Activated CD4-positive, alpha-beta memory T cell treated with anti-CD3 and anti-CD28 coated beads, Interleukin-2, amount 10 ng/mL, durations not matched to agents 7 days and 5 days (primary cell): ENCODE measurements at places on chromosomes 16 and 17. TPM values are rescaled to one million over a fixed set of nuclear protein-coding genes. Genes with fewer than 3 reads are reported as not detected.

DNA sequence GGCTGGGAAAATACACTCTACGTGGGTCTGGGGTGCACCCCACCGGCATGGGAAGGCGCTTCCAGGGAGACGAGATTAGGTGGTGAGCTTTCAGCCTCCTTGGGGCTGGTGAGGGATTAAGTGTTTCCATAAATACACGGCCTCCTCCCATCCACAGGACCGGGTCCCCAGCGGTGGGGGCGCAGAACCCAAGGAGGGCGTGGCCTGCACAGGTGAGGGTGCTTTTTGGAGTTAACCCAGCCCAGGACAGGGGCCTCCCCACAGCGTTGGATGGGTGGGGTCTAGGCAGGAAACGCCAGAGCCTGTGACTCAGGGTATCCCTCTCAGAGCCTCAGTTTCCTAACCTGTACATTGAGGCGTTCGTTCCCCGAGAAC is 1.1 kb downstream of the C16orf74 start:
- peaks cover 11% of the 10 kb centered on the region for H3K4me1 ChIP-seq
- H3K27ac ChIP-seq, result no peak overlapping the region
- peaks cover 34% of the 10 kb centered on the region for H3K27me3 ChIP-seq
- H3K4me3 ChIP-seq, result no peak overlapping the region
- no peaks in the 10 kb centered on the region for H3K36me3 ChIP-seq

KPNA2 gene
- total RNA-seq, result 227 TPM

DNA sequence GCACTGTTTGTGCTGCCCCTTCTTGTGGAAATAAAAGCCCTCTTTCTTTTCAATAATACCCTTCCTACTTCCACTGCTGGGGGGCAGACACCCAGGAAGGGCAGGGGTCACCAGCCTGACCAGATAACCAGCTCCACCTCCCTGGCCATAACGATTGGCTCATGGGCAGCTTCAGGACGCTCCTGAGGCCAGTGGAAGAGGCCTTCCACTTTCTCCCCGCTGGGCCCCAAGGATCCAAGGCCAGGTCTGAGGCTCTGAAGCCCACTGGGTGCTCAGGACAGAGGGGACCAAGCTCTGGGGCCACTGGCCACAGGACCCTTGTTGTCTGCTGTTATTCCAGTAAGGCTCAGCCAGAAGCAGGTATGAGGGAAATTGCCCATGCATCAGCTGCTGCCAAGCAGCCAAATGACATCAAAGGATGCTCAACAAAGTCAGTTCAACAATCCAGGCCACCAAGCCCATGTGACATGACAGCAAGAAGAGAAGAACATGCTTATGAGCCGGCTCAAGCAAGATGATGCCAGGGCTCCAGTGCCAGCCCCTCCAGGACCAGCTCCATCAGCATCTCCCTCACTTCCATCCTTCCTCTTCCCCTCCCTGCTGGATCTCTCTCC is 238.8 kb downstream of the ZNF423 start:
- H3K36me3 ChIP-seq, result no peaks in the 10 kb centered on the region
- DNase-seq, result no peak
- no peaks in the 10 kb centered on the region for H3K4me1 ChIP-seq

GRCh38 chr16:82655720-82656490 is 29.1 kb downstream of the CDH13 start:
- no peaks in the 10 kb centered on the region for H3K27me3 ChIP-seq
- H3K4me3 ChIP-seq, result peak overlapping the region; percentile 57
- peaks cover 94% of the 10 kb centered on the region for H3K4me1 ChIP-seq
- H3K27ac ChIP-seq, result peak overlapping the region; percentile 97
